ENCODE measurements at places on chromosomes 12 and 14.

- DNase-seq, result no peak
Measured at GRCh38 chr14:28305938-28306337, 460.6 kb upstream of the FOXG1 start.

DNA sequence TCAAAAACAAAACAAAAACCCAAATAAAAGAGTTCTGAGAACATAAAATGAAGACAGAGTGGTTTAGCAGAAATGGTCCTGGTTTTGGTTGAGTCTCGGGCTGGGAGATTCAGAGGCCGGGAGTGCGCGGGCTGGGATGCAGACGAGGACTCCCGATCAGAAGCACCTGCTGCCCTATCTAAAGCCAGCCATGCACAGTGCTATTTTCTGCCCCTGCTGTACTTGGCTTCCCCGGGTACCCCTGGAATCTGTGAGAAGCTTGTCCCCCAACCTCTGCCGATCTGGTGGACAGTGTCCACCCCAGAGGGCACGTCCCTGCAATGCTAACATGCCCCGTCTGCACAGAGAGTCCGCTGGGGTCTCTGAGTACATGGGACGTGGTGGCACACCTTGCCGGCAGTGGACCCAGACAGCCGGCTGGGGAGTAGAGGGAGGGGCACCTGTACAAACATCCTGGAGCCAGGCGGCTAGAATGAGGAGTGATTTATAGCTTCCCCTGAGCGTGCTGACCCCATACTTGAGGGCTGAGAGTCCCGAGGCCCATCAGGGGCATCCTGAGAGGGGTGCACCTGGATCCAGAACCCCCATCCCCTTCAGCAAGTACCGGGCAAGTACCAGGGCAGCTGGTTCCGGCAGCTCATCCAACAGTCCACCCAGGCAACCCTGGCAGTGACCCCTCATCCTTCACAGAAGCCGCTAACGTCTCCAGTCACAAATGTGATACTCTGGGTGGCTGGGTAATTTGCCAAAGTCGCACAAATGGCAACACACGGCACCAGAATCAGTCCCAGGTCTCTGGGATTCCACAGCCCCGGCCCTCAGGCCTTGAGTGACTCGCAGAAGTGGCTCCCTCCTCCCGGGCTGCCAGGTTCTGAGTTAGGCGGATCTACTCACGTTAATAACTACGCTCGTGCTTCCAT lies 37.1 kb downstream of the CHGA start:
- no peak for DNase-seq

DNA sequence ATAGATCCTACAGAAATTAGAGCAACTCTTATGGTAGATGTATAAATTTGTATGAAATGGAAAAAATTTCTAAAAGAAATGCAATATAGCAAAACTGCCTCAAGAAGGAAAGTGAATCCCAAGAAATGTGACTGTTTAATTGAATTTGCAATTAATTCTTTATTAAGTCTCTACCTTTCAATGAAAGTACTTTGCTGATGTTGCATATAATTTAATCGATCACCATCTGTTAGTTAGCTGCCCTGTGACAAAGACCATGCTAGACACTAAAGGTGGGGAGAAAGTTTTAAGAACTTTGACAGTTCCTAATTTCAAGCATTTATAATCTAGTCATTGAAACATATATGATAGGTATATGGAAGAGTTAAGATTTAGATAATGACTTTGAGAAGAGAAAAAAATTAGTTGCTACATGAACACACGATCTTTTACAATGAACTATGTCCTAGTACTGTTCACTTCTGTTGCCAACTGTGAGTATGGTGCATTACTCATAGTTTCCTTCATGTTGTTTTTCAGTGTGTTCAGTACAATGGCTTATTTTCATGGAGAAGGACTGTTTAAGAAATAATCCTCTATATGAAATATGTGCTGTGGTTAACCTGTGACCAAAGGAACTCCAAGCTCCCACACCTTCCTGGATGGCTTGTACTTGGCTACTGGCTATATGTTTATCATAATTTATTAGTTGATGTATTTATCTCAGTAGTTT lies 128.4 kb downstream of the METTL25 start:
- DNase-seq, result no peak

DNA sequence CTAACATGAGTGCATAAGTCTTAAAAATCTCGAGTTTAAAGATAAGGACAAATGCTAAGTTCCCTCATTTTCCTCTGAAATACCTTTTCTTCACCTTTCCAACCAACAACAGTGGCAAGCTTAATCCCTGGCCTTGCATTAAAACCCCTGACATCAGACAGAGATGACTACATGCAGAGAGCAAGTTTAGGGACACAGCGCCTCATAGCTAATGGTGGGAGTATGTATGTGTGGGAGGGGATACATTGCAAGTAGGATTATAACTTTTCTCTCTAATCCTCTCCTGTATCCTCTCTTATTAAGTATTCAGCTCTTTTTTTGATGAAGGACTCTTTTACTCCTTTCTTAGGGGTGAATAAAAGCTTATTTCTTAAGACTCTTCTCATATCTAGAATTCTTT lies 547.1 kb downstream of the CCER1 start:
- DNase-seq, result no peak

- DNase-seq, result no peak
Measured at GRCh38 chr14:102973706-102974285, 51.3 kb downstream of the AMN start.

- no peak for DNase-seq
Measured at GRCh38 chr14:68263563-68264259, 444.1 kb downstream of the RAD51B start.

DNA sequence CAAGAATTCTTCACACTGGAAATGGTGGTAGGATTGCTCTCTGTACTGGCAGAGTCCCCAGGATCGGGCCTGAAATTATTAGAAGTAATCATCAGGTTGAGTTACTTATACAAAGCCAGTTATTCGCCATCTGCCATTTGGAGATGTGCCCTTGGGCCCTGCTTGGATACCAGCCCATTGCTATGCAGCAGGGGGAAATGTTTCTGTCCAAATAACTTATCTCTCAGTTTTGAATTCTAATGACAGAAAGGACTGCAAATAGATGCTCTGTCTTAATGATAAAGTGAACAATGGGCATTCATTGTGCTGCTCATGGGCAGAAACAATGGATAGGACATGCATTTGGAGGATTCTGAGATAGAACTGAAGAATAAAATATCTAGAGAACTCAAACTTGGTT lies 139.1 kb upstream of the PELI2 start:
- no peak for DNase-seq

- DNase-seq, result no peak
Measured at GRCh38 chr12:75943730-75944096, 87.9 kb downstream of the PHLDA1 start.

DNA sequence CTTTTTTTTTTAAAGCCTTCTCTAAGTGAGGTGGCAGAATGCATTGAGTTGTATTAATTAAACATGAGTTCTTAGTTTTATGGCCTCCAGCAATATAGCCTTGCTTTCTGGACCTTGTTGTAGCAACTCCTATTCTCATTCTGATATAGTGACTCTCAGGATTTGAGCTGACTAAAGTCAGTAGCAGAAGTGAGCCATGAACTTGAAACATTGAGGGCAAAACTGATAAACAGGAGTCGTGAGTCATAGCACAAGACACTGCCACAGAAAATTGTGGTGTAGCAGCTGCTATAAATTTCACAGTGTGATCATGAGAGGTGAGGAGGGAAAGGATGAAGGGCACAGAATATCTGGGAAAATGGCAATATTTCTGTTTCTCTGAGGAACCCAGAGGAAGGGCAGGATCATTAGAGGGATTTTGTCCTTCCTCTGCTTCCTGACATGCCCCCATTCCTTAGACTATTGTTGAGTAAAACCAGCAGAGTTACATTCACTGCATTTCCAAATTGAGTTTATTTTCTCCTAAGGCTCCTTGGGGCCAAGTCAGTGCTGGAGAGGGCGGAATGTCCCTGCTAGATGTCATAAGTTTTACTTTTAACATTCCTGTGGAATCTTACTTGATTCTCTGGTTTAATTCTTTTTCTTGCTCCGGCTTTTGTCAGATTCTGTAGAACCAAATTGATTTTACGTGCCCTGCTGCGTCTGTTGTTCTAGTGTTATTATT lies 7.5 kb downstream of the KLRG1 start:
- peak; percentile 33 for DNase-seq

- DNase-seq, result no peak
Measured at GRCh38 chr12:2631653-2632350, 163.0 kb upstream of the FKBP4 start.

- no peak for DNase-seq
Measured at GRCh38 chr14:67665868-67666267, 8.6 kb downstream of the VTI1B start.

GRCh38 chr14:98741523-98741922 lies 530.5 kb downstream of the BCL11B start:
- no peak for DNase-seq

DNA sequence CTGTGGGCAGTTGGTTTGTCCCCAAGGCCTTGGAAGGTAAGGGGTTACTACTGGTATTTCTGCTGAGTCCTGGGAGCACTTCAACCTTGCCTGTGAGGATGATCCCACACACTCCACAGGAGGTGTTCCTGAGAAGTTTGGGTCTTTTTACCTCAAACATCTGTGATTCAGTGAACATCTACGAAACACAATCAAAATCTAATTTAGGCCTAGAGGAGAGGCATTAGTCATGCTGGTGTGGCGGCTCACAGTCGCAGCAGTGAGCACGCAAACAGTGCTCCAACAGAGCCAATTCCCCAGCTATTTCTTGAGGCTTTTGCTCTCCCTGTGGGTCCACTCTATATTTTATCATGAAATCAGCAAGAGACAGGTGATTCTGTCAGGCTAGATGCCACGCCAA lies 107.6 kb downstream of the APAF1 start:
- no peak for DNase-seq

- DNase-seq, result no peak
Measured at GRCh38 chr12:14264316-14264715, 101.2 kb upstream of the ATF7IP start.

DNA sequence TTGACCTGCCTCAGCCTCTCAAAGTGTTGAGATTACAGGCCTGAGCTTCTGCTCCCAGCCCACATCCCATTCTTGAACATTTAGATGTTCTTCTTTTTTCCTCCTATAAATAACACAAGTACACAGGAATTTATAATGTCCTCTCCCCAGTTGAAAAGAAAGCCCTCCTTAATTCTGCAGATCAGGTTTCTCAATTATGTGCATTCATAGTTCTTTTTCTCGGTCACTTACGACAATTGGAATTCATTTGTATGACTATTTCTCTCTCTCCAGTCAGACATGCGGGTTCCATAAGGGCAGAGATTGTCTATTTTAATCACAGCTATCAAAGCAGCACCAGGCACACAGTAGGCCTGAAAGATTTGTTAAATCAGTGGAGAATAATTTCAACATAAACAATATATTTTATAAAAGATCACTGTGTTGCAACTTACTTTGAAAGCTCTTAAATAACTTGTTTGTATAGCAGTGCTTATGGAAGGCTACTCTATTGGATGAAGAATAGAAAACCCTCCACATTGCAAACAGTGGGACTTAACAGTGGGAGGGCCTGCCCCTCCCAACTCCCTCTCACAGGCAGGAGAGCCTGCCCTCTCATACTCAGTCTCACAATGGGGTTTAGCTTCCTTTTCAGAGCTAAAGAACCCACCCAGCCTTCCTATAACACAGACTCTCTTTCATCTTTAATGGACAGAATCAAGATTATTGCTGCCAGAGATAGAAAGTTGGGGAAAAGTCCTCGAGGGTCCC lies 84.1 kb upstream of the TRAF3 start:
- DNase-seq, result no peak

DNA sequence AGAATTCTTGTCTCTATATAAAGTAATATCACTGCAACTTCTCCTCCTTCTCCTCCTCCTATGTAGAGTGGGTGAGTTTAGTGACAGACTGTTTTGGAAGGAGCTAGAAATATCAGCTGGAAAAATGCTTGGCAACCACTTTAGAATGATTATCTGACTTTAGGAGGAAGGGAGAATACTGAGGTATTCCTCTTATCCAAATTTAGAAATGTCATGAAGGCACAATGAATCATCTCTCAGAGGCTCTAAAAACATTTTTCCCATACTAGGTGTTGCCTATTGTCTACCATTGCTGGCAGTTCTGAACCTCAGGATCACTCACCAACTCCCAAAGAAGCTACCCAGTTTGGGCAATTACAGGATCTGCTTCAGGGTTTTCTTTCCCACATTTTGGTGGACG lies 306.6 kb upstream of the ATP2B1 start:
- DNase-seq, result no peak

DNA sequence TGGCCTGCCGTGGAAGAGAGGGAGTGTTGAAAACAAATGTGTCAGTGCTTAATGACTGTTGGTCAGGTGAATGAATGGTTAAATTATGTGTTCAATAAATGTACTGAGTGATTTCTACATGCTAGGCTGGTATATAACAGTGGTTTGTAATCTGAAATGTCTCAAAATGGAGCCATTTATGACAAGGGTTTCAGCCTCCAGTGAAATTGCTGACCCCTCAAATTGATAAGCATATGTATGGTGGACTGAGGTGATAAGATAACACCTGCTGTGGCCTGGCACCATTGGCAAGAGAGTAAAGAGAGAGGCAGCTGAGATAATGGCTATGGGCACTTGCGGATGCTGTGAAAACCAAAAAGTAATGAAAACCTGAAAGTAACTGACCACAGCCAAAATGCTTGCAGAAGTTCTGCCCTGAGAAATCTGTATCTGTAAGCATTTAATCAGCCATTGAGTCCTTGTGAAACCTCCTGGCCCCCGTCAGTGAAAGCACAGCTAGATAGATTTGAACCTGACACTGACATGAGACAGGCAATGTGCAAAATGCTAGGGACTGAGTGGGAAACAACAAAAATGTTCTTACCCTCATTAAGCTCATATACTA lies 1.4 kb upstream of the BCAT1 start:
- no peak for DNase-seq

DNA sequence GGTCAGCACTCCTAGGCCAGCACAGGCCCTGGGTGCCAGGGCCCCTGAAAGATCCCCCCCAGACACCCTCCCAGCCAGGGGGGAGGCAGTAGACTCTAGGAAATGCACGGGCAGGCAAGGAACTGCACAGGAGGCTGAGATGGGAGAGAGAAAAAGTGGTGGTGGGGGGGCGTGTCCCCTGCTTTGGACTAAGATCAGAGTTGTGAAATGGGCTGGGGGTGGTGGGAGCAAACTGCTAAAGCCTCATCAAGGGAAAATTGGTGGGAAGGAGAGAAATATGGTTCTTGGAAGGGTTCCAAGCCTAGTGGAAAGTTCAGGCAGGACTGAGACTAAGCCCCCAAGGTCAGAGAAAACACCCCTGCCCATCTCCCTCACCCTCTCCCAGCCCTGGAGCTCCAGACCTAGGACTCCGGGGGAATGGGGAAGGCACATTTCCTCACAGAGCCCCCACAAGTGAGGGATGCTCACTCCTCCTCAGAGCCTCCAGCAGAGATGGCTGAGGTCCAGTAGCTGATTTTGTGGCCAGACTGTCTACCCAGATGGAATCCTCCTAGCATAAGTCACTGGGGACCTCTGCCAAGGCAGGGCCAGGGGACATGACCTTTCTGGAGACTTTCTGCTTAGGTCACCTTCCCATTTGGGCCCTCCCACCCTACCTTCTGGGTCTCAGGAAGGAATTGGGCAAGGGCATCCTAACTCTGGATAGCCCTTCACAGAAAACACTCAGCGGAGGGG lies 29.8 kb downstream of the FIGNL2 start:
- no peak for DNase-seq

DNA sequence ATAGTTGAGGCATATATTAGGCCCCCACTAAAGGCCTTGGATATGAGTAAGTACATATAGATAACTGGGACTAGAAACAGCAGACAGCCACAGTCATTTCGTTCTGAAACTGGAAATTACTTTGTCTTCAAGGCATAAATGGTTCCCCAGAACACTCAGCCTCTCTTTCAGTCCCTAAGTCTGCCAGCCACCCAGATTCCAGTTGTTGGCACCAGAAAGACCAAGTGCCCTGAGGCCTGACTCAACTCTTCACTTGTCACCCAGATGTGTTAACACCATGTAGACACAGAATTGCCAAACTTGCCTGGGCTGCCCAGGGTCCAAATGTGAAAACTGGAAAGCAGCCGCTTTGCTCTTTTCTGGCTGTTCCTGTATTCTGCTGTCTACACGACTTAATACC lies 3.0 kb upstream of the LGALS3 start:
- no peak for DNase-seq
